ENCODE measurements at places on chromosomes 1 and 21.

- no peak for DNase-seq
Measured at GRCh38 chr1:12048372-12048771, 14.7 kb upstream of the TNFRSF8 start.

DNA sequence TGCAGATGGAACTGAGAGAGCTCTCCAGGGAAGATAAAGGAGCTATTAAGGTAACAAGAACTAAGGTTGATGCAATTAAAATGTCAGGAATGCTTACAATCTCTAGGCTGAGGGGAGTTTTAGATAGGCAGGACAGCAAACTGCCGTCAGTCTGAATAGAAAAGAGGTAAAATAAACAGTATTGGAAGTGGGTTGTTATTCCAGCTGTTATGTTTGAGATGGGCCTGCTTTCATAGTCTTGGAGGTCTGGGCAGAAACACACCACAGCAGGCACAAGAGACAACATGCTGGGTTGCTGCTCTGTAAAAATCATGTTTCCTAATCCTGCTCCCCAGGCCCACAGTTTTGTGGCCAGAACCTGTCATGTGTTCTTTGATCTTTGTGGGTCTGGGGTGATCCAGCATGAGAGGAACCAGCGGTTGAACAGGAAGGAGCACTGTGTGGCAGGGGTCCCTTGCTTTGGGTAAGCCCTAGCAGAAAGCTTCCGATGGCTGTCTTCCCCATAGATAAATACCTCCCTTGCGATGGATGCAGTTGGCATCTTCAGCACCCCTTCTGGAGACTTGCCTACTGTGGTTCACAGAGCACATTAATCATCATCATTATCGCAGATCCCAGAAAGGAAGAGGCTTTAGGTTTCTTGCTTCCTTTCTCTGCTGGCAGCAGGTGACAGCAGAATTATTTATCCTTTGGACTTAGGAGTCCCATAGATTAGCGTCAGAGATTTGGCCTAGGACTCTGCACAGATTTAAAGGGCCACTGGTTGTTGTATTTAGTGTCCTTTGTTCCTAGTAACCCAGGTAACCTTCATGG is 97.1 kb downstream of the AK5 start:
- DNase-seq, result no peak

DNA sequence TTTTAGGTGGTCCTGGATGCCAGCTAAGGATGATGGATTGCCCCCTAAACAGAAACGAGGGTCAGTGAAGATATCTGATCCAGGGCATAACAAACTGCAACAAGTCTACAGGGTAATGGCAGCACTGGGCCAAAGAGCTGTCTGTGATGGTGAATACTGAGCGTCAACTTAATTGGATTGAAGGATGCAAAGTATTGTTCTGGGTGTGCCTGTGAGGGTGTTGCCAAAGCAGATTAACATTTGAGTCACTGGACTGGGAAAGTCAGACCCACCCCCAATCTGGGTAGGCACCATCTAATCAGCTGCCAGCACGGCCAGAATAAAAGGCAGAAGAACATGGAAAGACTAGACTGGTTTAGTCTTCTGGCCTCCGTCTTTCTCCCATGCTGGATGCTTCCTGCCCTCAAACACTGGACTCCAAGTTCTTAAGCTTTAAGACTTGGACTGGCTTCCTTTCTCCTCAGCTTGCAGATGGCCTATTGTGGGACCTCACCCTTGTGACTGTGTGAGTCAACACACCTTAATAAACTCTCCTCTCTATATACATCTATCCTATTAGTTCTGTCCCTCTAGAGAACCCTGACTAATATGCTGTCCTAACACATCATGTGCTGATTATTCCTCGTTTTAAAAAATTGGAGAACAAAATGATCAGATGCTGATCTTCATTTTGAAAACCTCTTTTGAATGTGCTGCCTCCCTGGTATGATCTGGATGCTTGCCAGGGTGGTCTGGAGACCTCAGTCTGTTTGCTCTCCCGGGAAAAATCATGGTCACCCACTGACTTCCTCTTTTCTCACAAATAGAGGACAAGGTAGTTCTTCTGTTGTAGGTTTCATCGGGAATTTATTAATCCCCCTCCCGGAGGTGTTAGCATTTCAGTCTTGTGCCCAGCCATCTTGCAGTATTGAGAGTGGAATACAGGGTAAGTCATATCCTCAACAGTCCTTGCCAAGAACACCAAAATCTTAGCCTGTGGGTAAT is 234.7 kb downstream of the SETD4 start:
- DNase-seq, result no peak

- DNase-seq, result no peak
Measured at GRCh38 chr1:29633771-29634170, 397.4 kb downstream of the PTPRU start.

GRCh38 chr1:88204612-88205167 is 479.4 kb upstream of the PKN2 start:
- no peak for DNase-seq

- DNase-seq, result no peak
Measured at GRCh38 chr1:220335668-220336067, 63.4 kb upstream of the RAB3GAP2 start.

DNA sequence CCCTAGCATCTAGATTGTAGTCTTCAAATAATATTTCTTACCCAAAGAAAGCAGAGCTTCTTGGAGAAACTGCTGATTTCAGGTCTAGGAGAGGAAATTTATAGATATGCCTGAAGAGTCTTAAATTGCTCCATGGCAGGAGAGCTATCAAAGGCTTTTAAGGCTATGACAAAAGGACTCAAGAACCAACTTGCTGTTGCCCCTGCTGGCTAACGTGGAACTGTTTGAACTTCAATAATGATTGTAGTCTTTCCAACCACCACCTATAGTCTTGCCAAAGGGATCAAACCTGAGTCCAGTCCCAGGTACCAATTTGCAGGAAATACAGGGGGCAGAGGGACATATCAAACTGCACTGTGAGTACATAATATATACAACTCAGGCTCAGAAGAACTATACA is 336.2 kb upstream of the ESRRG start:
- no peak for DNase-seq

- no peak for DNase-seq
Measured at GRCh38 chr1:205600085-205600484, 31.7 kb downstream of the ELK4 start.

- no peak for DNase-seq
Measured at GRCh38 chr1:32468791-32469190, 3.9 kb downstream of the ZBTB8B start.

GRCh38 chr1:153678519-153679336 is at the start of gene NPR1:
Gene NPR1, plus strand, starts transcription at chr1:153678688. Its CDS starts 421 bp downstream, at chr1:153679109.
- no peak for DNase-seq

Measured in cortex of kidney (tissue), 1 donor.